Stimulated activated CD8-positive, alpha-beta memory T cell treated with anti-CD3 and anti-CD28 coated beads, Interleukin-2, amount 100 ng/mL, for 48 hours (primary cell): ENCODE measurements at places on chromosomes 11 and 22.

- DNase-seq: no peak
Measured at GRCh38 chr22:20545681-20546521, 38.5 kb downstream of the MED15 start.

- DNase-seq: no peak
Measured at GRCh38 chr22:29604076-29604360, 585 bp downstream of the NF2 start.

DNA sequence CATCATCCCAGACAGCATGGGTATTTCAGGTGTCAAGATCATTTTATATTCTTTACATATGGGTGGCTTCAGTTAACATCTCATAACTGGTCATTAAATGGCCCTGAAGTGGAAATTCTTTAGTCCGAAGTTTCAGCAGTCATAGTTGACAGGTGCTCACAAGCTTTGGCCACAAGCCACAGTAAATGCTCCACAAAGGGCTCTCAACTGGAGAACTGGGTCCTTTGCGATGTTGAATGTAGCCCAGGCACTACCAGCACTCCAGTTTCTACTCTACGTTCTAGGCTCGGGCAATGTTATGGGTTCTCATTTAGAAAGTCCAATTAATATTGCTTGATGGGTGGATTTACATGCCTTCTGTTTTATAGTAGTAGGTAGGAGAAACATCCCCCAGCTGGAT lies 206.3 kb downstream of the CWF19L2 start:
- no peak for DNase-seq

DNA sequence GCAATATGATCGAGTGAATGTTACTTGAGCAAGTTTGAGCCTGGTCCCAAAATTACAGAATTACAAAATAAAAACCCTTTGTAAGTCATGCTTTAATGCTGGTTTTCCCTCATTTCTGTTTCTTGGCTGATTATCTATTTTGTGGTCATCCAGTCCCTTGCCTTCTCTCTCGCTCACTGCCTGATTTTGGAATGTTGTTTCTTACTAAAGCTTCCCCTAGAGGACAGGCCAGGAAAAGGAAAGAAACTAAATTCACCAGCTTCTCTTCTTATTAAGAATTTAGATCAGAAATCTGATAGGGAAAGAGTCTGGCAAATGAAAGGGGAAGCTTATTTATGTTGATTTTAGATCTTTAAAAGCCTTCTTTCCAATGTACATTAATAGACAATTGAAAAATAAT lies 16.6 kb upstream of the BDNF start:
- DNase-seq: no peak

- no peak for DNase-seq
Measured at GRCh38 chr22:46086577-46087335, 63.6 kb upstream of the PPARA start.

DNA sequence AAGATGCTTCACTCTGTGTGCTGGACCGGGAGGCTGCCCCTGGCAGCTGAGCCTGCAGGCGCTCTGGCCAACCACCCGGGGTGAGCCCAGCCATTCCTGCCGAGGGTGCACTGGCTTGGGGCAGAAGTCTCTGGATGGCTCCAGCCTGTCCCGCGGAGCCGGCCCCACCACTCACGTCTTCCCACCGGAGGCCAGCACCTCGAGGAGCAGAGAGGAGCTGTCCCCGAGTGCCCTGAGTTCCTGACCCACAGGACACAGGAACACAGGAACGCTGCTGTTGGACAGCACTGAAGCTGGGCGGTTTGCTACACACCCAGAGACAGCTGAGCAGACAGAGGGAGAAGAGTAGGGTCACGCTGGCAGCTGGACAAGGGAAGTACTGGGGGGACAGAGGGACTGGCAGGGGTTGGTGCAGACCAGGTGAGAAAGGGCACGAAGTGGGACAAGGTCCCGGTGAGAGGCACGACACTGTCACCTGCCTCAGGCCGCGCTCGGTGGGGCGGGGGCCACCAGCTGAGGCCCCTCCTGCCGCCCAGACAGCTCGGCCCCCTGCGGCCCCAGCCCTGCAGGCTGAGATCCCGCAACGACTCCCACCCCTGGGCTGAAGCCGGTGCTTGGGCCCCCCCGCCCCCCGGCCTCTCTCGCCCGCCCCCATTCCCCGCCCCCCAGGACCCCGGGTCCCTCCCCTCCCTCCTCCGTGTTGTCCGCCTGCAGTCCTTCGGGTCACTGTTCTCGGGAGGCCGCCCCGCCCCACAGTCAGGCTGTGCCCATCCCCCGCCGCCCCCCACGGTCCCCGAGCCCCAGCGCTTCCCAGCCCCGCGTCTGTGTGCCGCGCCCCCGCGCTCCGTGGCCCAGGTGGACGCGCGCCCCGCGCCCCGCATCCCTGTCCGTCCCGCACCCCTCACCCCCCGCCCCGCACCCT lies 624 bp upstream of the B4GALNT4 start:
- no peak for DNase-seq

DNA sequence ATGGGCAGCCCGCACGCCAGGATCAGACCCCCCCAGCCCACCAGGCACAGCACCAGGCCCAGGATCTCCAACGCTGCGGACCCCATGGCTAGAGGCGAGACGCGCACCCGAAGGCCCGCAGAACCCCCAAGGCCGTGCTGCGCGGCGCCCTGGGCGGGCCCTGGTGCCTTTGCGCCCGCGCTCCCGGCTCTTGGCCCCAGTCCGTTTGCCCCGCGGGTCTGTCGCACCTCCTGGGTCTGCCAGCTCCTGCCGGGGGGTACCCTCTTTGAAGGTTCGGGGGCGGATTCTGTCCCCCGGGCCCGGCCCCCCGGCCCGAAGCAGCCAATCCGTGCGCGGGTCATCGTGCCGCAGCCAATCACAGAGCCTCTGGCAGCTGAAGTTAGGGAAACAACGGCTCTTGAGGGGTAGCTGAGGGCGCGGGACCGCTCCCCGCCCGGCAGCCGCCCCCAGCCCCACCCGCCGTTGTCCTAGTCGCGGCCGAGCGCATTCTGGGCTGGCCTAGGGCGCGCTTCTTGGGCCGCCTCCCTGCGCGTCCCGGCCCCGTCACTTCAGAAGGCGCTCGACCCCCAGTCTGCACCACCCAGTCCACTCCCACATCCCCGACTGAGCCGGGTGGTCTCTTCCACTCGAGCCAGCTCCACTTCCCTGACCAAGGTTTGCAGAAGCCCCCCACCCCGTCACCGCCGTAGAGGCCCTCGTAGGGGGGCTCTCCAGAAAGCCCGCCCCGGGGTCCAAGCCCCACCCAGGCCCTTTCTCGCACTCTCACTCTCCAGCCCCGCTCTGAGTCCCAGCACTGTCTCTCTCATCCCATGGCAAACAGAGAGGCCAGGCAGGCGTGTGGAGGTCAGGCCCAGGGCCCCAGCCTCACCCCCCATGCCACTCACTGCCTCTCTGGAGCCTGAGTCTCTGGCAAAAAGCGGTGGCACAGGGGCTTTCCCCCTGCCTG lies at the start of gene CLDN5:
TSS of gene CLDN5 (minus strand) at position 241 of the 946 bp plus-strand sequence. CDS start at position 86, 155 bp downstream.
- no peak for DNase-seq

DNA sequence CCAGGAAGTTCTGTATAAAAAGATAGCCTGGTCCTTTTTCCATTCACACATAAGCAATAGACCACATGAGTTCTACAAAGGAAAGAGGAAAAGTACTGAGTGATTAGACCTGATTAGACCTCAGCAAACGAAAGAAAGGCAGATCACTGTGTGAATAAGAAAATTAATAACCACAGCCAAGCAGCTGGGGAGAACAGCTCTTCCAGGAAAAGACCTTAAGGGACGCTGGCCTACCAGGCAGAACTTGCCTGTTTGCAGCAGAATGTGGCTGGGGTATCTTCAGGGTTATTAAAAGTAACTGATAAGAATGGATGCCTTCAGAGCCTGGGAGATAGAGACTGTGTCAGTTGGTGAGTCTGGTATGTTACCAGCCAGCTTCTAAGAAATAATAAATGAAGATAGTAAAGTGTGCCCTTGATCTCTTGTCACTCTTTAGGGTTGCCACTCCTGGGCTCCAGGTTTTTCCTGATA lies 172.9 kb downstream of the DBX1 start:
- DNase-seq: no peak

- no peak for DNase-seq
Measured at GRCh38 chr22:20444325-20444724, 6.7 kb upstream of the SCARF2 start.

DNA sequence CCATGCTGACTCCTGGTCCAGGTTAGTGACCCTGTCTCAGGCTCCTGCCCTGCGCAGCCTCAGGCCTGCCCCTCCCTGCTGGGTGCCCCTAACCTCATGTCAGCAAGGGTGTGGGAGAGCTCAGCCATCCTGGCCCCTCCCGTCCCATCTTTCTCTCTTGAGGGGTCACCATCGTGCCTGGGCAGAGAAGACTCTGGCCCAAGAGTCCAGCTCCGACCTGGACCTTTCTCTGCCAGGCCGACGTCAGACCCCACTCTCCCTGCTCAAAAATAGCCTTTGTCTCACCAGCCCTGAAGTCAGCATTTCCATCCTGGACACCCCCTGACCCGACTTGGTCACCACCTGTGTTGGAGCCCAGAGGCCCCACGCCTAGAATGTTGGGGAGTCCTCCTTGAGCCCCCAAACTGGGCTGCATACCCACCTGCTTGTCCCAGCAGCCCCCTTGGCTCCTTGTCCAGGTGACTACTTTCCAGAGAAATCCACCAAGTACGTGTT lies 4.9 kb downstream of the SCGB1C1 start:
- no peak for DNase-seq

GRCh38 chr11:2211113-2211971 lies 39.7 kb upstream of the TH start:
- DNase-seq: no peak

DNA sequence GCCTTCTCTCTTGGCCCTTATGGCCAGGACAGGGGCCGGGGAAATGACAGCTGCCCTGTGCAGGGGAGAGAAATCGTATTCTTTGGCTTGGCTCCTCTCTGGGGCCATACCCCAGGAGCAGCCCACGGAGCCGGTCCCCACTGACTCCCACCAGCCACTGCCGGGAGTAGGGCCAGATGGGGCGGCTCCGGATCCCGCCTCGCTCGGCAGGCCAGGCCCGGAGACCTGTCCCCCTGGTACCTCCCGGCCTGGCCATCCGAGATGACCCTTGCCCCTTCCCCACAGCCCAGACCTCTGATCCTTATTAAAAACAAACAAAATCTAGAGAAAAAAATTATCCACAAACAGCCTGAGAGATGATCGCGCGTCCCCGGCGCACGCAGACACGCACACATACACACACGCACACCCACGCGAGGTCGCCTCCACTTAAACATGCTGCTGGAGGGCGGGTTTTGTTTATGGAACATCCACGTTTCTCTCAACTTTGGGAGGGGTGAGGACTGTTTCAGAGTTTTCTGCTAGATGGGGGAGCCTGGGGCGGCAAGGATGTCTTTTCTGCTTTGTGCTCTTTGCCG lies 59.1 kb downstream of the IGLL1 start:
- no peak for DNase-seq

GRCh38 chr11:114261791-114262190 lies 34.4 kb upstream of the NNMT start:
- no peak for DNase-seq

DNA sequence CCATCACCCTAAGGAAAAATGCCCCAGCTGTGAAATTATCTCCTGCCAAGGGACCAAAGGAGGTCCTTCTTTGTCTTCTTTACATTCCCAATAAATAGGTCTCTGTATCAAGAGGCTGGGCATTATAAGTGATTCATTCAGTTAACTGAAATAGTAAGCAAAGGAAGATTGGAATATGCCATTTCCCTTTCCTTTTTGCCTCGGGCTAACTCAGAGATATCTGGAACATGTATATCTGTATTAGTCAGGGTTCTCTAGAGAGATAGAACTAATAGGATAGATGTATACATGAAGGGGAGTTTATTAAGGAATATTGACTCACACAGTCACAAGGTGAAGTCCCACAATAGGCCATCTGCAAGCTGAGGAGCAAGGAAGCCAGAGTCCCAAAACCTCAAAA lies 15.3 kb upstream of the CWF19L2 start:
- no peak for DNase-seq

DNA sequence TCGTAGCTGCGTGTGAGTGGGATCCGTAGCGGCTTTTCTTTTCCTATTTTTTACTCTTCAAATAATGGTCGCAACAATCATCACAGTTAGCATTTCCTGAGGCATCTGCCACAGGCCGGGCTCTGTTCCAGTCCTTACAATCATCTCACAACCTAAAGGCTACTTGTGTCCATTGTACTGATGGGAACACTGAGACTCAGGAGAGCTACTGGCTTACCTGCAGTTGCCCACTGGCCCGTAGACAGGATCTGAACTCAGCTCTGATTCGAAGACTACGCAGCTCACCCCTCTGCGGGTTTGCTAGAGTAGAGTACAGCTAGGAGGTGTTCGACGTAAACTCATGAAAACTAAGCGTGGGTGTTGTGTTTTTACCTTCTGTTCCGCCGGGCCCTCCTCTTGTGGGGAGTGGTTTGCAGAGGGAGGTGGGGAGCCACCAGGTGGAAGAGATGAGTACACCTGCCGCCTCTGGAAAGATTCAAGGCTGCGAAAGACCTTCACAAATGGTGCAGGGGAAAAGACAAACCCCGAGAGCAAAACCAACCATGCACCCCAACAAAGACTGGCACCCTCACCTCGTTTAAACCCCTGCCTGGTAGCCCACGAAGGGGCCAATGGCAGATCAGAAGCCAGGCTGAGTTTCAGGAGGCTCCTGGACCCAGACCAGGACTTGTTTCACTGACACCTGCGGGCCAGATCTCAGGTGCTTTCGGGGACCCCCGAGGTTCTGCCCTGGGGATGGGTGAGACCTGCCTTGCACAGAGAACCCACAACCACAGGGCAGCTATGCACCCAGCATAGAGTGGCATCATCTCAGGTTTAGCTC lies 18.3 kb upstream of the RFPL3 start:
- no peak for DNase-seq

GRCh38 chr11:61414547-61414946 lies 15.2 kb downstream of the CPSF7 start:
- DNase-seq: no peak

DNA sequence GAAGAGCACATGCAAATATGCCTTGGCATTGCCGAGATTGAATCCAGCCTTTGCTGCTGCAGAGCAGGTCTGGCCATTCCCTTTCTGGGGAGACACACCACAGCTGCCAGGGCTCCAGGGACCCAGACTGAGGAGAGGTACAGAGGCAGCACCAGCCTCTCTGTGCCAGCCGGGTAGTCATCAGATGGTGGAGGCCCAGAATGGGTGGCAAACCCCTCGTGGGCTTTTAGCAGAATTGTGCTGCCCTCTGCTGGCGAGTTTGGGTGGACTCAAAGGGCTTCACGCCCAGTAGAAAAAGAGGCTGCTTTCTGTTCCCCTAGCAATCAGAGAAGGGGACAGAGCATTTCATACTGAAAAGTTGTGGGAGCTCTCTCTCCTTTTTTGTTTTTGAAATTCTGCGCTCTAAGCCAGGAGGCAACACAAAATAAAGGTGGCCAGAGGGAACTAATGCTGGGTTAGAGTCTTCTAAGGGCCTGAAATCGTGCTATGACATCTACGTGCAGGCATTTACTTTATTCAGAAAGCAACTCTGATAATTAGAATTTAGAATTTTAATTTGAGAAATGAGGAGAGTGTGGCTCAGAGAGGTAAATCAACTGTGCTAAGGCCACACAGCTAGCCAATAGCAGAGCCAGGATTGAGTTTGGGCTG lies 158.8 kb upstream of the NAV2 start:
- DNase-seq: peak; percentile 63

GRCh38 chr11:74000307-74001133 lies 8.4 kb downstream of the UCP3 start:
- DNase-seq: no peak
